NCI-H1105 (cell line): ENCODE measurements at places on chromosomes 5 and 9.

DNA sequence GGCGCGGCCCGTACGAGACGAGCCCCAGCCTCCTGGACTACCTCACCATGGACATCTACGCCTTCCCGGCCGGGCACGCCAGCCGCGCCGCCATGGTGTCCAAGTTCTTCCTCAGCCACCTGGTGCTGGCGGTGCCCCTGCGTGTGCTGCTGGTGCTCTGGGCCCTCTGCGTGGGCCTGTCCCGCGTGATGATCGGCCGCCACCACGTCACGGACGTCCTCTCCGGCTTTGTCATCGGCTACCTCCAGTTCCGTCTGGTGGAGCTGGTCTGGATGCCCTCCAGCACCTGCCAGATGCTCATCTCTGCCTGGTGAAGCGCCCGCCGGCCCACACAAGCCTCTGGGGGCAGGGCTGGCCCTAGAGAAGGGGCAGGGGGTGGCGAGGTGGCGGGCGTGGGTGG is 18.5 kb downstream of the PLPP7 start:
- DNase-seq, result no peak

DNA sequence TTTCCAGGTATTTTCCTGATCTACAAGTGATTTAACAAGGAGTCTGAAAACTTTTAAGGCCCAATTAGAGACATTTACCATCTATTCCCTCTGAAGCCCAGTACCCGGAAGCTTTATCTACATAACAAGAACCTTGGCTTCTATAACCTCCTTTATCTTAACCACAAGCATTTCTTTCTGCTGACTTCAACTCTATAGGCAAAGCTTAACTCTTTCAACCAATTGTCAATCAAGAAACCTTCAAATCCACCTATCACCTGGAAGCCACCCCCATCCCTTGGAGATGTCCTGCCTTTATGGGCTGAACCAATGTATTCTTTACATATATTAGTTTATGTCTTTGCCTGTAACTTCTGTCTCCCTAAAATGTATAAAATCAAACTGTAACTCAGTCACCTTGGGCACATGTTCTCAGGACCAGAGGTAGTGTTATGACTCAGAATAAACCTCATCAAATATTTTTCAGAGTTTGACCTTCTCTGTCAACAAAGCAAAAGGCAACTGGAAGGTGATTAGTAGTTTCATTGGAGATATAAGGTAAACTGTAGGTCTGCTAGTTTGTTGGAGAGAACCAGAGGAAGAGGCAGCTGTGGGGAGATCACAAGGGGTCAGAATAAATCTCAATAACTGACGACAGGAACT is 13.0 kb upstream of the RIMOC1 start:
- DNase-seq, result no peak

DNA sequence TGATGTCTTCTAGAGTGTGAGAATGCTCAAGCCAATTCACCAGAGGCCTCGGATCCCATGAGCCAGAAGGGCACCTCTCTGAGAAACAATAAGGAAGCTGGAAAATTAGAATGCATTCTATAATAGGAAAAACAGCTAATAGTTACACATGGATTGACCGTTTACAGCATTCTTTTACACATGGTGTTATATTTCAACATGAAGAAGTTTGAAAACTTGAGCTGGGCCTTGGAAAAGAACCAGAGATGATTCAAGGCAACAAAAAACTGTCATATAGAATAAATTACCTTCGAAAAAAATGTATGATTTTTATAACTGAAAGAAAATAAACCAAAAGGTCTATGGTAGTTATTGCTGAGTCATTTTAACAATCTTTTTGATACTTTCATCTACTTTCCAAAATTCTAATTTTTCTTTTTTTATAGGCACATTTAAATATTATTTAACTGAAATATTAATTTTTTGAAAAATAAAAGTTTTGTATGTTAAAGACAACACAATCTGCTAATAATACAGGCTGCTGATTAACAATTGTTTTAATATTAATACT is 6.2 kb downstream of the SH3TC2 start:
- DNase-seq, result no peak

DNA sequence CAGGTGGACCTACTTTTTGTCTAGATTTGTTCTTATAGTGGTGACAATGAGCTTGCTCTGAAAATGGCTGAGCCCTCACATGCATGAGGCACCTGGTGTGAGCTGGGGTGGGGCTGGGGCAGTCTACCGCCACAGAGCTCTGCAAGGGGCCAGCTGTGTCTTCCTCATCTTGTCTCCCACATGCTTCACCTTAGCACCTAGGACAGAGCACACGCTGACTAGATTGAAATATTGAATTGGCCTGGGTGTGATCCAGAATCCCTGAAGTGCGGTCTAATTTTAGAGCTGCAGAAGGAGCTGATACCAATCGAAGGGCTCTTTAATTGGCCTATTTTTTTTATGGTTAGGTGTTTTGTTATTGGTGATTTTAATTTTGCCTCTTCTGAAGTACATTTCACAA is 126.1 kb upstream of the NFIB start:
- DNase-seq, result no peak

GRCh38 chr5:107314330-107314729 is 356.4 kb downstream of the EFNA5 start:
- no peak for DNase-seq

DNA sequence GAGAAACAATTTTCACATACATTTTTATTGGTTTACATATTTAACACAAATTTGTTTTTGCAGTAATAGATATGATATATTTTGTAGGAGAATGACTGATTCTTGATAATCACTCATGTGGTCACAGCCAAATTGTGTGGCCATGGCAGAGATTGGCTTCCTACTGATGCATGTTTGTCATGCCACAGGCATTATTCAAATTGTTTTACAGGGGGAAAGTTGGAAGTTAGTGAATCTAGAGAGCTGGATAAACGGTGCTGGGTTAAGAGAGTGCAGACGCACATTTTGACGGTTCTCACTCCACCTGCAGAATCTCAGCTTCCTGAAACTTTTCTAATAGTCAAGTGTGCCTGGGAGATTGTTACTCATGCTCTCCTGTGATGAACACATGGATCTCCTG is 91.1 kb upstream of the FBN2 start:
- no peak for DNase-seq

GRCh38 chr9:131656356-131657036 is 83.4 kb downstream of the RAPGEF1 start:
- no peak for DNase-seq

DNA sequence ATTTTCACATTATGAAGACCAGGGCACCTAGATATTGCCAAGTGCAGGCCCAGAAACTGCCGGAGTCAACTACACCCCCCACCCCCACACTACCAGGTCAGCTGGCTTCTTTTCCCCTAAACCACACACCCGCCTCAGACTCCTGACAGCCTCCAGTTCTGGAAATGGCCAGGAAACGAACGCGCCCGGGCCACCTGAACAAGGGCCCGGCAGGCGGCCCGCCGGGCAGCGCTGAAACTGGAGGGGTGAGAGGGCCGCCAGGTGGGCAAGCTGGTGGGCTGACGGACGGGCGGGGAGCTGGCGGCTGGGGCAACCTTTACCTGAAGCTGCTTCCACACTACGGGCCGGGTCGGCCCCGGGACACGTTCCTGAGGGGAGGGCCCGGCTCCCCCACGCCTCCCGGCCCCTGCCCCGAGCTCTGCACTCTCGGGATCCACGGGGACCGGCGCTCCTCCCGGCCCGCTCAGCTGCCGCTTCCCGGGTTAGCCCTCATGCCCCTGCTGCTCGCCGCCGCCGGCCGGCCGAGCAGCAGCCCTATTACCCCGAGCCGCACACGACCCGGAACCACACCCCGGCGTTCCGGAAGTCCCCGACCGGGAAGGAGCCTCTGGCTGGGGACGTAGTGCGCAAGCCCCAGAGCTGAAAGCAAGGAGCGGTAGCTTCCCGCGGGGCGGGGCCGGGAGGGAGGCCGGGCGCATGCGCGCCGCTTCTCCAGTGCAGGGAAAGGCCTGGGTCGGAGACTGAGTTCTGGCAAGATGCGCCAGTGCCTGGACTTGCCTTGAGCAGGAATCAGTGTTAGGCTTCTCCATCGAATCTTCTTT is at the start of gene MAPKAP1:
TSS of gene MAPKAP1 (minus strand) at position 558 of the 821 bp plus-strand sequence. CDS start 34,634 bp downstream, outside the sequence.
- DNase-seq, result peak; percentile 91

DNA sequence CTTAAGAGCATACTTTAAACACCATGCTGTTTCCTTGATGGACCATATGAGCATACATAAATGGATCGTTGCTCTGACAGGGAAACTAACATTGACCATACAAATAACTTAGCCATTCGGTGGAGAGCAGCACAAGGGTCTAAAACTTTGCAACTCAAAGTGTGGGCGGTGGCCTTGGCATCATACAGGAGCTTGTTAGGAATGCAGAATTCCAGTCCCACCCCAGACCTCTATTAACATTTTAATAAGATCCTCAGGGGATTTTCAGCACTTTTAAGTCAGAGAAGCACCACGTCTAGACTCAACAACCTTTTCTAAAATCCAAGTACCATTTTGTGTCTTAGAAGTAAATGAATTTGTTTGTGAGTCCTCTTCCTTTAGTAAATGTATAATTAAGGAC is 260.9 kb downstream of the EBF1 start:
- no peak for DNase-seq

- peak; percentile 7 for DNase-seq
Observed at GRCh38 chr5:52787600-52788504, at the start of the genes ITGA1 and PELO. Gene ITGA1 (plus strand): TSS chr5:52787916. CDS start chr5:52788354, 438 bp downstream. Gene PELO (plus strand): TSS chr5:52787916. CDS start chr5:52800395, 12,479 bp downstream.

DNA sequence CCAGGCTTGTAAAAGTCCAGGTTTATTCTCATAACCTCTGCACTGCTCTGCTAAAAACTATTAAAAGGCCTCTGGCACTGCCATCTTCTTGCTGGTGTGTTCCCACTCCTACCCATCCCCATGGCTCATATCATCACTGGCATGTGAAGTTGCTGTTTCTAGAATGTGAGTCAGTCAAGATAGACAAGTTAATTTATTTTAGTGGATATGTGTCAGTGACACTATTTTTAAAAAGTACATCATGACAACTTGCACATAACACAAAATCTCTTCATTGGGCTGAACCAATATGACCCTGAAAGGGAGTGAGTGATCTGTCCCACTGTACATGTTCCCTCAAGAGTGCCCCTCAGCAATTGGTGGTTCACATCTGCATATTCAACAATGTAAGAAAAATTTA is 299.7 kb downstream of the NFIB start:
- DNase-seq, result no peak

DNA sequence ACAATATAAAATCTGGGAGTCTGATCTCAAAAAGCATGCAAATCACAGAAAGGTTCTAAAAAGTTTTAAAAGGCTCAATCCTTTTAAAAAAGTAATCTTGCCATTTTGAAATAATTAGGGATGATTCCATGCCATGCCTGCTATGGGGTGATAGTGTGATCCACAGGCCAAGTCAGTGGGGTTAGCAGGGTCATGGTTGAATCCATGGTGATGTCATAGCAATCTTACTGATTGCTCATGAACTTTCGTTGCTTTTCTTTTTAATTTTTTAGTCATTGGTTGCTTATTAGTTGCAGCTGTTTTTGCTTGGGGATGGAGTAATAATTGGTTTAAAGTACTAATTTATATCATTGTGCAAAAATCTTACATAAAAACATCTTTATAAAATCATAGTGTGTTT is 485.0 kb downstream of the ENC1 start:
- DNase-seq, result no peak

GRCh38 chr9:27565696-27566095 is 7.6 kb downstream of the C9orf72 start:
- no peak for DNase-seq

DNA sequence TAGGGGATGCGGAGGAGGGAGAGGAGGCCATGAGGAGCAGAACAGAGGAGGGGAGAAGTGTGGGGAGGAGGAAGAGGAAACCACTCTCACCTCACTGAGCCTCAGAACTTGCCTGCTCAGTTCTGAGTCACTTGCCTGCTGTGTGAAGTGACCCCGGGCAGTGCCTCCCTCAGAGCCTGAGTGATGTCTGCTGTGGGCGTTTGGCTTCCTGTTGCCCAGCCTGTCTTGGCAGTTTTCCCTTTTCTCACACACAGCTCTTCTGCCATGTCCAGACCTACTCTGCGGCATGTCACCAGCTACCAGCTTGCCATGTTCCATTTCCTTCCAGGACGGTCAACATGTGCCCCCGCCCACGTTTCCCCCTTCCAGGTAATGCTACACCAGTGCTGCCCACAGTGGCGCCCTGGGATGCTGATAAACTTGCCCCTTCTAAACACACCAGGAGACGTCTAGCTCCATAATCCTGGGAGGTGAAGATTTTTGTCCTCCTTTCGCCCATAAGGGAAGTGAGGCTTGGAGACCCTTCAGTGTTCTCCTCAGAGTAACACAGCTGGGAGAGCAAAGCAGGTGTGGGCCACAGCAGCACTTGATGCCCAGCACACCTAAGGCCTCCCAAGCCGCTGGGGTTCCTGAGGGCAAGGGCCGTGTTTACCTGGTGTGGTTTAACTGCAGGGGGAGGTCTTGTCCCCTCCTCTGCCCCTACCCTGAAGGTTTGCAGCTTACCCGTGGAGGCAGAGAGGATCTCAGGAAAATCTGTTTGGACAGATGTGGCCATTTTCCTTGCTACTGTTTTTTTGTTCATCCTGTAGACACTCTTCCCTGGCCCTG is 63.8 kb upstream of the RNF130 start:
- DNase-seq, result no peak

- no peak for DNase-seq
Observed at GRCh38 chr9:5842929-5843793, 10.2 kb upstream of the ERMP1 start.

- no peak for DNase-seq
Observed at GRCh38 chr5:19676895-19677294, 311.1 kb downstream of the CDH18 start.

DNA sequence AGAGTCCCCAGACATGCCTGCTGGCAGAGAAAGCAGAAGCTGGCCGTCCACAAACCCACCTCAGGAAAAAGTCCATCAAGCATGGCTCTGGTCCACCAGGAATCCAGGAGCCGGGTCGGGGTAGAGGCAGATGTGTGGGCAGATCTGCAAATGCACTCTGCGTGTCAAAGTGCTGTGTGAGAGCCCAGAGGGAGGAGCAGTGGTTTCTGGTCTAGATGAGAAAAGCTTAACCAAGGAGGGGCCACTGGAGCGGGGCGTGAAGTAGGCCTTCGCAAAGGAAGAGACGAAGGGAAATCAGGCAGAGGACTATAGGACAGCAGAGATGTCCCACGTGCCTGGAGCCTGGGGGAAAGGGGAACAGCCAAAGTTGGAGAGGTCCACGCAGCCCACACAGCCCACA is 40.0 kb downstream of the TTLL11 start:
- DNase-seq, result no peak

DNA sequence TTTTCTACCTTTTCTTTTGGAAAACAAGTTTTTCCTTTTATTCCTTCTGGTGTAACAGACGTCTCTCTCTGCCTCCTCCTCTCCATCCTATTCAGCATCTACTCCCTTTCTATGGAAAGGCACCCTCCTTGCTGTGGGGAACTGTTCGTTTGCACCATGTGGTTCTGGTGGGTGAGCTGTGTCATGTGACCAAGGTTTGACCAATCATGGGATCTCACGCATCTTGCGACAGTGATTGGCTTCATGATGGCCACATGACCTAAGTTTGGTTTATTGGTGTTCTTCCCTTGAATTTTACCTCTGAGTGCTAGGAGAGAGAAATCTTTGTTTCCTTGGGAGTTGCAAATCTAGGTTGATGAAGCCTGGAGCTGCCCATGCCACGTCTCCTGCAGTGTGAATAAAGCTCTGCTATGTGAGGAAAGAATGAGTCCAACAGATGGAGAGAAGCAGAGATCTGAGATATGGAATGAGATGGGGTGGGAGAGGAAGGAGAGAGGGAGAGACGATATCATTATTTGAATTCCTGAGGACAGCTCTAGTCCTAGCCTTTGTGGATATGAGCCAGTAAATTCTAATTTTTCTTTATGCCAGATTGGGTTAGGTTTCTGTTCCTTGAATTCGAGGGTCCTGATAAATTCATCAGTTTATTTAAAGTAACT is 178.8 kb upstream of the IL12B start:
- DNase-seq, result no peak
